ENCODE measurements at places on chromosomes 3 and 15.

DNA sequence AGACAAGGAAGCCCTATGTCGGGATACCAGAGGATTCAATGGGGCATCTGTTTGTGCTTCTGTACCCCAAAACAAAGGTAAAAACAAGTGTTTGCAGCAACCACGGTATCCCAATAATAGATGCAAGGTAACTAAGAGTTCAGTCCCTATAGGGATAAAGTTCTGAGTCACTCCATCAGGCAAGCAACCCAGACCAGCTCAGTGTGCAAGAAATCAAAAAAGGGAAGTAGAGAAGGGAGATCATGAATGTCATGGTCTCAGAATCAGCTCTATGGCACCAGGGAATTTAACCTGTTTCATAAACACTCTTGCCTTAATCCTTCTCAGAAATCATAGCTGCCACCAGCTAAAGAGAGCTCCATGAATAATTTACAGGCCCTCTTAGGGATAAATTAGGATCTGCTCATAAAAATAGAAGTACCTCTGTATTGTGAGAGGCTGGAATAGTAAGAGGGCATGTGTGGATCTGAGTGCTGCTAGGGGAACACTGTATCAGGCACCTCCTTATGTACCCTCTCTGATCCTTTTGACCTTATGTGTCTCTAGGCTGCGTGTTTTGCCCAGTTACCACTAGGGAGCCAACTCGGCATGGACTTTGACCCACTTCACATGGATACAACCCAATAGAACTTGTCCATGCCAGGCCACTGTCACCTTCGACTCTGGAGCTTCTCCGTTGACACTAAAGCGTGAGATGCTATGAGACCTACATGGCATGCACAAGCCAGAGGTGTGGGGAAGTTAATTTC is 754.6 kb downstream of the AGBL1 start:
- no peak for DNase-seq

GRCh38 chr15:75590239-75590638 is 11.1 kb upstream of the PTPN9 start:
- DNase-seq: no peak

GRCh38 chr3:130946882-130947281 is 53.0 kb downstream of the ATP2C1 start:
- DNase-seq: no peak

DNA sequence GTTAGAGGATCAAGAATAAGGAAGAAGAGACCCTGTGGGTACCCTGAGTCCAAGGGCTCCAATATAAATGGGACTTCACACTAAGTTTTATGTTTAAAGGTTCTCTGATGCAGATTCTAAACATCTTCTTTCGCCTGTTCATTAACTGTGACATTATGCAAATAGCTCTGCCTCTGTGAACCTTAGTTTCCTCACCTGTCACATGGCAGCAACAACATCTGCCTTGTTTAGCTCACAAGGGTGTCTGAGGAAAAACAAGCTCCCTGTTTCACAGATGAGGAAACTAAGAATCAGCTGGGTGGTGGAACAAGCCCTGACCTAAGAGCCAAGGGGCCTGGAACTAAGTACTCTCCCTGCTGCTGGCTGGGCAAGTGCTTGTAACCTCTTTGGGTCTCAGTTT is 40.8 kb downstream of the GOLGA6L1 start:
- DNase-seq: no peak

DNA sequence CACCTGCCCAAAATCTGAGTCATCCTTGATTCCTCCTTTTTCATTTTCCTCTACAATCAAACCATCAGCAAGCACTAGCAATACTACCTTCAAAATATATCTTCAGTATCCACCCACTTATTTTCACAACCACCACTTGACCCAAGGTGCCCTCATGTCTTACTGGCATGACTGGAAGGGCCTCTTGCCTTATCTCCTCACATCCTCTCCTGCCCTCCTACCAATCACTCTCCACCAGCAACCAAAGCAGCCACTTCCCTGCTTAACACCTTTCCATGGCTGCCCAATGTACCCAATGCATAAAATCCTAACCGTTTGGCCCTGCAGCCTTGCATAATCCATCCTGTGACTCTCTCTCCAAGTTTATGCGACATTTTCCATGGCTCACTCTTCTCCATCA is 76.0 kb downstream of the MTHFS start:
- no peak for DNase-seq

DNA sequence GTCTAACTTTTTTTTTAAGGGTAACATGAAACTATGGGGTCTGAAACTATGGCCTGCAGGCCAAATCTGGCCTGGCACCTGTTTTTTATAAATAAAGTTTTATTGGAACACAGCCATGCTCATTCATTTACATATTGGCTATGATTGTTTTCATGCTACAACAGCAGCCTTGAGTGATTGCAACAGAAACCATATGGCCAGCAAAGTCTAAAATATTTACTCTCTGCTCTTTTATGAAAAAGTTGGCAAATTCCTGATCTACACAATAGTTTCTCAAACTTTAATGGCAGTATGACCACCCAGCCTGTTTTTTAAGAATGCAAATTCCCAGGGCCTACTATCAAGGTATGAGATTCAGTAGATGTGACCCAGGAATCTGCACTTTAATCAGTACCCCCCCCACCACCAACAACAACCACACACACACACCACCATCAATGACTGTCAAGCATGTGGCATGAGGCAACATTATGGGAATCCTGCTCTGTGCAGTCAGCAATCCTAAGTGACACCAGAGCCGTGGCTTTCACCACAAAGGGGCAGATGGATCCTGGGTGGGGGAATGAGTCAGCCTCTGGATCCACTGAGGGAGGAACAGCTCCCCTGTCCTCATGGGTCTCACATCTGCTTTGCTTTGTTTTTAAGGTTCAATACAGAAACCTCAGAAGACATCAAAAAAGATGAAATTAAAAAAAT is 142.8 kb downstream of the NTRK3 start:
- DNase-seq: peak; percentile 2

DNA sequence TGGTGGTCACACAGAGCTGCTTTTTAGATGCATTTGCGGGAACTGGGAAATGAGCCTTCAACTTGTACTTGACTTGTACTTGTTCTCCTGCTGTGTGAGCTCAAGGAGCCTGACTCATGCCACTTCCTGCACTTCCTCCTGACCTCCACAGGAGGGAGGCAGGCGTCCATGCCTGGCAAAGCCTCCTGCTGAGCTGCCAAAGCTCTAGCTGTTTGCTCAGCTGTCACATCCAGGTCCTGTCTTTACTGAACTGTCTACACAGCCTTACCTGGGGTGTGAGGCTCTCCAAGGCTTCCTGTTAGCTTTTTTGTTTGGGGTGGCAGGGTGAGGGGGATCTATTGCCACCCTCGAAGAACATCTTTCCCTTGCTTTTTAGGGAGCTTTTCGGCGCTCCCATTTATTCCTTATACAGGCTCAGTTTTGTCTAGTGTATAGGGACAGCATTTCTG is 6.4 kb downstream of the THPO start:
- peak; percentile 95 for DNase-seq

DNA sequence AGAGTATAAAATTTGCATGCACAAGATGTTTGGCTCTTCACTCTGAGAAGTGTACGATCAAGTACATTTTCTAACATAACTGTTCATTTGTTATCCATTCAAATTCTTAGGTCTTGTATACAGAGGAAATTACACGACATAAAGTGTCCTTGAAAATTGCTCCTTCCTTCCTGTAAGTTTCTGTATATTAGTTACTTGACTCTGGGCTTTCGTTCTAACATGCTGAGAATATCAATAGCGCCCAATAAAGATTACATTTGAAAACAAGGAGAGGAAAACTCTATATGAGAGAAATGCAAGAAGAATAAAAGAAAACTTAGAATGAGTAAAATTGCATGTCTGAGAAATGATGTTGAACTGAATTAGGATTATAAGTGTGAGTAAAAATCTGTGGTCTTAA is 722.5 kb upstream of the CADM2 start:
- no peak for DNase-seq

DNA sequence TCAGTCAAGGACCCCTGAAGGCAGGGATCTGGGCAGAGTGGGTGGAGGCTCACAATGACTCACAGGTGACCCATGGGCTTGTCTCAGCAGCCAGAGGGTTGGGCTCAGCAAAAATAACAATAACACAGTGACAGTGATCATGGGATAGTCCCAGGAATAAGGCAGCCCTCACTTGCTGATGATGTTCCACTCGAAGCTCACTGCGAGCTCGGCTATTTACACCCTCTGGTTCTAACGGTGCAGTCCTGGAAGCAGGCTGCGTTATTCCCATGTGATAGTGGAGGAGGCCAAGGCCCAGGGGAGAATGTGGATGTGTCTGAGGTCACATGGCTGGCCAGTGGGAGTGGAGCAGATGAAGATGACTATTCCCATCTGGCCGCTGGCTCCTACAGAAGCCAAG is 16.2 kb downstream of the CCDC33 start:
- no peak for DNase-seq

DNA sequence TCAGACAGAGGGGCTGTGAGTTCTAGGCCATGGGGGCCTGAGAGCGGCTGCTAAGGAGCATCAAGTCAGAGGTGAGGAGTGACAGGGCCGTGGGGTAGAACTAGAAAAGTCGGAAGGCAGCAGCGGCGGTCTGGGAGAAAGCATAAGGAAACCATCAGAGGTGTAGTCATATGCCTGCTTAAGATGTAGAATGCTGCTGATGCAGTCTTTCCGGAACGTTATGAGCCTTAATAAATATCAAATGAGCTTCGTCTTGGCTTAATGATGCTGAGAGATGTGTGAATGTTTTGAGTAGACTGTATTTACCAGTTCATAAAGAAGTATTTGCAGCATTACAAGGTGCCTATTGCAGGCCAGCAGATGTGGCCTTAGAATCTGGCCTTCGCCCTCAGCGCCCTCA is 15.2 kb downstream of the ATG7 start:
- DNase-seq: no peak

- no peak for DNase-seq
Measured at GRCh38 chr3:140373234-140373633, 304.6 kb upstream of the TRIM42 start.

DNA sequence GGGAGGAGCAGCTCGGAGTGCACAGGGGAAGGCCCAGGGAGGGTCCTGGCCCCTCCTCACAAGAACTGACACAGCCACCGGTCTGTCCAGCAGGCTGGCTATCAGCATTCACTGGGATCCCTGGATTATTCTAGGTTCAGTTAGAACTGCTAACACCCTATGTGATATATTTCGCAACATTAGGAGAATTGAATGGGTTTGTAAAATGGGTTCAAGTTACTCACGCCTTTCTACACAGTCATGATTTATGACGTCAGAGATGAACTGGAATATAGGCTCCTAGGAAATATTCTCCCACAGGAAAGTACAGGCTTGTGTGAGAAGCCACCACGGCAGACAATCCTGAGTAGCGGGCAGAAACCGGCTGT is 969 bp upstream of the BSN start:
- peak; percentile 32 for DNase-seq

GRCh38 chr15:55526559-55527036 is 18.6 kb upstream of the DNAAF4 start:
- peak; percentile 73 for DNase-seq

GRCh38 chr15:99502182-99502581 is 63.6 kb upstream of the MEF2A start:
- DNase-seq: no peak

DNA sequence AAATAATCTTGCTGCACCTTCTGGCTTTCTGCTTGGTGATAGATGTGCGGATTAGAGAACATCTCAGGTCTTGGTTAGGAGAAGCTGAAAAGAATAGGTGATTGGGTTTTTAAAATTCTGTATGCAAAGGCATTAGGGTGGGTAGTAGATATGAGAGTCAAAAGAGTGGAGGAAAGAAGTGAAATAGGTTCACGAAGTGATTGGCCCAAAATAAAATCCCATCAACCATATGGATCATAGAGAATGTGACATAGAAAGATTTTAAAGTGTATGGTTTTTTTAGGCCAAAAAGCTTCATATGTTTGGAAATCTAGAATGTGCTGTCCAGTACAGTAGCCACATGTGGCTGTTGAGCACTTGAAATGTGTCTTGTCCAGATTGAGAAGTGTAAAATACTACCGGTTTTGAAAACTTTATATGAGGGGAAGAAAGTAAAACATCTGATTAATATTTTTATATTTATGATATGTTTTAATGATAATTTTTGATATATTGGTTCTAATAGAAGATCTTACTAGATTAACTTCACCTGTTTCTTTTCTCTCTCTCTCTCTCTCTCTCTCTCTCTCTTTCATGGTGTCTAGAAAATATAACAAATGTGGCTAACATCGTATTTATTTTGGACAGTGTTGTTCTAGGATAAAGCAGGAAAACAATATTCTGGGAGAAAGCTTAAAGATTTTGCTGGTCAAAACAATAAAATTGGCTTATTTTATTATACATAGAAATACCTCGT is 2.9 kb downstream of the MBNL1 start:
- DNase-seq: no peak

DNA sequence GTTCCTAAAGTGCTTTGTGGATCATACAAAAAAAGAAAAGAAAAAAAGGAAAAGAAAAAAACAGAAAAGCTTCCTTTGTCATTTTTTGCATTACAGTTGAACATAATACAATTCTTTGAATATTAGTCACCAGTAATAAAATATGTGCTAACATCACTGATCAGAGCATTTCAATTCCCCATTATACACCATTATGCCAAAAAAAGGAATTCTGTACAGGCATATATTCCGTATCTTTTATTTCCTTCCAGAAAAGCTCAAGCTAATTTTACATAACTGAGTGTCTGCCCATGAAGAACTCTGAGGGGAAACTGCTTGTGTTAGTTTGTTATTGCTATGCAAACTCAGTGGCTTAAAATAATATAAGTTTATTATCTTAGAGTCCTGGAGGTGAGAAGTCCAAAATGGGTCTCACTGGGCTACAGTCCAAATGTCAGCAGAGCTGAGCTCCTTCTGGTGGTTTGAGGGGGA is 377.9 kb downstream of the GAP43 start:
- DNase-seq: no peak

DNA sequence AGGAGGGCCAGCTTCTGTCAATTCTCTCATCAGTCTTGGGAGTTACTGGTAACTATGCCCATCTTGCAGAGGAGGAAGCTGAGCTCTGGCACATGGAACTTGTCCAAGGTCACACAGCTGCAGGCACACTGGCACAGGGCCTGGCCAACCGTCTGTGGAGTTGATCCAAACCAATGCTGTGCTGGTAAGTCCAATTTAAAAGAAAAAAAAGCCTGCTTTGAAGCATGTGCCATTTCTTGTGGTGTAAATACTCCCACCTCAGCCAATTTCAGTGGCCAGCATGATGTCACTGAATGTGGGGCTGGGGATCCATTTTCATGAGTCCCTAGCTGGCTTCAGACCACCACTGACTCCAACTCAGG is 83.4 kb downstream of the CHSY1 start:
- no peak for DNase-seq

- no peak for DNase-seq
Measured at GRCh38 chr3:153070511-153070868, 91.5 kb upstream of the RAP2B start.

DNA sequence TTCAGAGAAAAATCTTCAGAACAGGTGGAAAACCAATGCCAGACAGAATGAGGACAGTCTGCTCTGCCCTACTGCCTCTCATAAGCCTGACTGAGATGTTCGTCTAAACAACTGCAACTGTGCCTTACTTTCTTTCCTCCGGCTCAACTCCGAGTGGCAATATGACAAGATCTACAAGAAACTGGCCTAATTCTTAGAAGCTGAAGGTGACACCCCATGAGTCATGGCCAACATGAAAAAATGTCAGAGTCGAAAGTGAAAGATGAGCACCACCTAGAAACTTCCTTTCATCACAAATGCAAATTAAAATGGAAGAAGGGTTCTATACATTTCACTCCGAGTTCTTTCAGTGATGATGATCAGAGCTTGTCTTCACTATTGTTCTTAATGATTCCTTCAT is 12.9 kb downstream of the PCYT1A start:
- DNase-seq: no peak
